ENCODE measurements at places on chromosomes 16 and 17.
A peak's percentile ranks its signal among the peaks of the same experiment; 100 is the strongest.

DNA sequence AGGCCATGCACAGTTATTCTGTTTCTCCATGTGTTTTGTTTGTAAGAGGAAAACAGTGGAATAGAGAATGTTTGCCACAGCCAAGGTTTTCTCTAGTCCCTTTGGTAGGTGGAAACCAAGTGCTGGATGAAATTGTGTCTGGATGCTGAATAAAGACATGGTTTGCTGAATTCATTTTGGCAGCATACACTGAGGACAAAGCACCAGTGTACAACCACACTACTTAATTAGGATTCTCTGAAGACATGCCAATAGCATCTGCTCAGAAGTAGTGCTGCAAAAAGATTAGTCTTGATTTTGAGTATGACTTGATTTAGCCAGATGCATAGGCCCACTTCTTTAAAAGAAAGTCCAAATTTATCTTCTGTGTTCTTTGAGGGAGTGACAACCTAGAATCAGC lies 230.5 kb upstream of the CACNG5 start:
- no peak for DNase-seq

- DNase-seq = no peak
Observed at GRCh38 chr17:60863892-60864707, 186.4 kb downstream of the BCAS3 start.

- DNase-seq = no peak
Observed at GRCh38 chr16:80463751-80464495, 76.9 kb upstream of the DYNLRB2 start.

- DNase-seq = no peak
Observed at GRCh38 chr16:1447965-1448364, 3.6 kb upstream of the CCDC154 start.

GRCh38 chr17:11438673-11439072 lies 159.6 kb upstream of the DNAH9 start:
- no peak for DNase-seq

DNA sequence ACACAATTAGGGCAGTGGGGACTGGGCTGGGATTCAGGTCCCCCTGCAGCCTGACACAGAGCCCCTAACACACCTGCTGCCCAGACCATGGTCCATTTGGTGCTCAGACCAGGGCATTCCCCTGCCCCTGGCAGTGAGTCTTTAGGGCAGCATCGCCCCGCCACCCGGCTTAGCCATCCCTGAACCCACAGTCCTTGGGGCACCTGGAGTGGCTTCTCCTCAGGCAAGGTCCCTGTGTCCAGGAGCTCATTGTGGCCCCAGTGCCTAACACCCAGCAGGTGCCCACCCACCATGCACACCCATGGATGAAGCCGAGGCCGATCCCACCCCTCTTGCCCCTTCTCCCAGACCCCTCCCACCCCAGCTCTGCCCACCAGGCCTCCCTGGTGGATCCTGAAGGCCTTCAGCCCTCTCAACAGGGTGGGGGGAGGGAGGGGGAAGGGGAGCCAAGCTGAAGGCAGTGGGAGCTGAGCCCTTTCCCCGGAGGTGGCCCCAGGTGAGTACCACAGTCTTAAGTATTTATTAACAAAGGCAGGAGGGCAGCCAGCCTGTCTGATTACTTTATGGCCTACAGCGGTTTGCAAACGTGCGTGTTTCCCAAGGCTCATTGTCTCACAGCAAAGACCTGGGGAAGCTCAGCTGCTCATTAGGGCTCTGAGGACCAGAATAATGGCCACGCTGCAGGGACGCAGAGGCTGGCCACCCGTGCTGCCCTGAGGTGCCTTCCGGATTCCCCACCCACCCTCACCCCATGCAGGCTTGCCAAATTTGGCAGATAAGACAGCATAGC lies 38.5 kb downstream of the RBFOX3 start:
- no peak for DNase-seq

- no peak for DNase-seq
Observed at GRCh38 chr17:67477687-67478086, 100.6 kb downstream of the PITPNC1 start.

DNA sequence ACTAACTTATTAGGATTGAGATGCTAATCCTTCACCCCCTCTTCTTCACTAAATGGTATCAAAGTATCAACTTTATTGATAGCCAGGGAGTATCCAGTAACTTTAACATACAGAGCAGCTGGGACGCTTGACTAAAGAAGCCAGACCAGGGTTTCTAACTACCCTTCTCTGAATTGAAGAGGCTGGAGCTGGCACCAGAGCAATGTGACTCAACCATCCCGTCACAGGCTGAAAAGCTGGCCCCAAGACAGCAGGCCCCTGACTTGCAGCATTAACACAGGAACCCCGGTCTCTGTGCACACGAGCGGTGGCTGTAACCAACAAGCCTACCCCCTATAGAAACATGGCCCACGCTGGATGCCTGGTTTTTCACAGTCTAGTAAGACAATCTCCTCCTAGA lies 59.8 kb downstream of the ANKFN1 start:
- DNase-seq = no peak

GRCh38 chr16:48619979-48620378 lies 10.0 kb upstream of the N4BP1 start:
- DNase-seq = no peak

GRCh38 chr16:3356118-3356517 lies 429 bp downstream of the OR2C1 start:
- DNase-seq = no peak

DNA sequence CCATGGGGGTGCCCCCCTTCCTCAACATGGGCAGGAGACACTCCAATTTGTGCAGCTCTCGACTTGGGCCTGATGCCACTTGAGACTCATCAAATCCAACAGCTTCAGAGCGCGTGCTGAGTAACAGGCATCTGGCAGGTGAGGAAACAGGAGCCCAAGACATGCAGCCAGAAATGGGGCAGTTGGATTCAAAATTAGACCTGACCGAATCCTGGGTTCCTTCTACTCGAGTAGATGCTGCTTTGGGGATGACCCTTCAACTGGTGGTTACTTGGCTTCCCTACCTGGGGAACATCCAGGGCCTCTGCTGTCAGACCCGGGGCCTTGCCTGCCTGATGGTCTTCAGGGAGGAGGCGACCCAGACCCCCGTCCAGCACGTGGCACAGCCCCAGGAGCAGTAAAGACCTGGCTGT lies 488 bp upstream of the NTN3 start:
- no peak for DNase-seq

GRCh38 chr17:55717898-55718735 lies 4.5 kb downstream of the TMEM100 start:
- DNase-seq = no peak

GRCh38 chr17:64196601-64197000 lies 66.5 kb downstream of the TEX2 start:
- DNase-seq = no peak

GRCh38 chr17:39153599-39154051 lies 2.2 kb upstream of the PLXDC1 start:
- peak; percentile 86 for DNase-seq

- no peak for DNase-seq
Observed at GRCh38 chr16:25827709-25828108, 135.9 kb downstream of the HS3ST4 start.

DNA sequence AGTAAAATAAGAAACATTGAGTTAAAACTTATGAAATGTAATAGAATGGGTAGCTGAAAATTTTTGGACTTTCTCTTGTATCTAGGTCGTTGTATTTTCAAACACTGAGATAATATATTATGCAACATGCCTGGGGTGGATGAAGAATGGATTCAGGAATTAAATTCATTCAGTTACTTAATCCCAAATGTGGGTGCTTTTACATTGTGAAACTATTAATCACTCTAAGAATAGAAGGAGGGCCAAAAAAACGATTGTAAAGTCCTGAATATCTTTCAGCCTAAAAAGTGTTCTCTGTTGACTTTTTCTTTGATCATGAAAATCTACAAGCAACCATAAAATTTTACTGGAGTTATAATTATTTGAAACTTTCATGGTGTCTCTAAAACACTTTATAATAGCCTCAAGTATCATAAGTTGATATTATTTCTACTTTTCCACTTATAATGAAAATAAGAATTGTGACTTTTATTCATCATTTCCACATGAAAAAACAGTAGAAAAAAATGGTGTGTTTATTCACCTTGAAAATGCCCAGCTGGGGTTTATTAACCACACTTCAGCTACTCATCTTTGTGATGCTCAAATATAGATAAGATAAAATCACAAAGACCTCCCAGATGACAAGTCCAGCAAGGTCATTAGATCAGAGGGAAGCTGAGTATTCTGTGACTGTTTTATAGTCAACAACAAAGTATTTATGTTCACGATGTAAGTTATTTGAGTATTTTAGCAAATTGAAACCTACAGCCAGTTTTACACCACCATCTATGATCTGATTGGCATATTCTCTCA lies 619.9 kb upstream of the SOX9 start:
- no peak for DNase-seq

GRCh38 chr17:64036198-64036922 lies 15.9 kb upstream of the ICAM2 start:
- no peak for DNase-seq

DNA sequence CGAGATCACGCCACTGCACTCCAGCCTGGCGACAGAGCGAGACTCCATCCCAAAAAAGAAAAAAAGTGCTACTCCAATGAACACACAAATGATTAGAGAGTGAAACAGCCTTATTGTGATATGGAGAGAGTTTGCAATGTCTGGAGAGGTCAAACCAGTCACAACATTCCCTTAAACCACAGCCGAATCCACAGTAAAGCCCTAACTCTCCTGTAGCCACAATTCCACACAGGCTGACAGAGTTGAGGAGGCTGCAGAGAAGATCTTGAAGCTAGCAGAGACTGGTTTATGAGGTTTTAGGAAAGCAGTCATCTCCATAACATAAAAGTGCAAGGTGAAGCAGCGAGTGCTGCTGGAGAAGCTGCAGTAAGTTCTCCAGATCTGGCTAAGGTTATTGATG lies 6.7 kb downstream of the RNF213 start:
- DNase-seq = no peak

DNA sequence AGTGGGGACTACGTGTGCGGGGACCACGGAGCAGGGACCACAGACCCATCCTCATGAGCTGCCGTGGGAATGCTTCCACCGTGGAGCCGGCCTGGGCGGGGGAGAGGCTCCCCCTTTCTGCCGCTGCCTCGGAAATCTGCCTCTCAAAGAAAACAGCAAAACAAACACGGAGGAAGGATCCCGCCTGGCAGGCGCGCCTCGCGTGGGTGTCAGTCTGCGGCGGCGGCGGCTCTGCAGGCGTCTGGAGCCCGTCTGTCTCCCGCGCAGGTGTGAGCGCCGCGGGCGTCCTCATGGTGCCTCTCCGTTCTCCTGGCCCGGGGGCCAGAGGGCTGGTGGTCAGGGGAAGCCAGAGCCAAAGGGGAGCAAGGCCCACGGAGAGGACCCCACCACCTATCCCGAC lies 27.5 kb downstream of the GSE1 start:
- no peak for DNase-seq

- DNase-seq = no peak
Observed at GRCh38 chr17:48470388-48471034, 40.5 kb upstream of the SKAP1 start.
